ENCODE measurements at places on chromosomes 2 and 18.

GRCh38 chr2:210072922-210073509 lies 70.6 kb downstream of the RPE start:
- DNase-seq, result no peak

- no peak for DNase-seq
Measured at GRCh38 chr2:127570282-127571250, 35.1 kb downstream of the MYO7B start.

GRCh38 chr2:144986691-144987090 lies 466.8 kb upstream of the ZEB2 start:
- DNase-seq, result no peak

- no peak for DNase-seq
Measured at GRCh38 chr2:42096869-42097591, 49.2 kb downstream of the PKDCC start.

DNA sequence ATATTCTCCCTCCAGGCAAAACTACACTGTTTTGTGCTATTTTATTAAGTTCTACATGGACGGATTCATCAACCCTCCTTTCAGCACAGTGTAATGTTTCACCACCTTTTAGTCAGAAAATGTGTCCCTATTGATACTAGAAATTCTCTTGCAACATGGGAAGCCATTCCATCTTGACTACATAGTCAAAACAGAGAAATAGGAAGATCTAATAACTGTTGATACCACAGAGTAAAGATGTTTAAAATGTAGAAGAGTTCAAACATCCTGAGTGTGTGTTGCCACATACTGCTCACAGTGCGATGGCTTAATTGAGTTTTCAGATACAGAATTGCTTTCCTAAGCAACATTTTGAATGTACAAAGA lies 492.2 kb upstream of the RAB12 start:
- DNase-seq, result no peak

DNA sequence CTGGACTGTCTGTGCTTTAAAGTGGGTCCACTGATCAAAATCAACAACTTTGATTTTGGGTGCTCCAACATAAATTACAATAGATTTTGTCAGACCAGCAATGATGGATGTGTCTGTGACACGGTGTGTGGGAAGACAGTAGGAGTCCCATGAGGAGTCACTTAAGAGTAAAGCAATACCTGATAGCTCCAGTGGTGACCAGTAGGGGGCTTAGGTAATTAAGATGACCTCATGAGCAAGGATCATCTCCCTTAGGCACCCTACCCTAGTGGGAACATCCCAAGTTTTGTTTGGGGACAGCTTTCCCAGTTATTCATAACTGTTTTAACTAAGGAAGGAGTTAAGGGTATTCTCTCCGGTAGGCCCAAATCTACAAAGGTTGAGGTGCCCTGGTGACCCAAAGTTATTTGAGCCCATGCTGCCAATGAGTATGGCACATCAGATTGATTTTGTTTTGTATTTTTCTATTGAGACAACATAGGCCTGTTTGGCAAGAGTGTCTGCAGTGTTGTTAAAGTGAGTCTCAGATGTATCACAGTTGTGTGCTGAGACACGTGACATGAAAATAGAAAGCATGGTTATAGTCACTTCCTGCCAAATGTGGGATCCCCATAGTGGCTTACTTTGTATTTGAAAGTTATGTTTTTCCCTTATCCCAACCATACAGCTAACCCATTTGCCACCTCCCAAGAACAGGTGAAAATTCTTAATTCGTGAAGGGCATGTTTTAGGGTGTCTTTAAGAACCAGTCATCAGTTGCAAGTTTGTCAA lies 1337.6 kb upstream of the SLC39A10 start:
- DNase-seq, result no peak

DNA sequence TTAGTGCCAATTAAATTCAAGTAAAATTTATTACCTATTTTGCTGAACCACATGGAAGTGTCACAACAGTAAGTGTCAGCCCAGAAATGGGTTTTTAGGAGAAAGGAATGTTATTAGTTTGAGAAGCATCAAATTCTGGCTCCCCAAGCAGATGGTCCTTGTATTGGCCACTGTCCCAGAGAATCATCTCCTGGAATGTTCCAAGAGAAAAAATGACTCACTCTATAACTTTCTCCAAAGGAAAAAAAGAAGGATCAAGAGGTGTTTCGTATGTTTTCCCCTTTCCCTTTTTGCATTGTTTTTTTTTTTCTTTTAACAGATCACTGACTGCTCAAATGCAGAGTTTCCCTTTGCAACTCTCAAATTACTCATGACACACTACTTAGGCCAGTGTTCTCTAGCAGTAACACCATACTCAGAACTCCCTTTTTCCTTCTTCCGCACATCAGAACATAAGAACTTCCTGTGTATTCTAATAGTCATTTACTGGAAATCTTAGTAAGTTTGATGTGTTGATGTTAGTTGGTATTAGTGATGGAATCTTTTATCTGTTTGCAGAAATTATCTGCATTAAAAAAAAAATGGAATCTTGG lies 390.3 kb downstream of the GPD2 start:
- no peak for DNase-seq

GRCh38 chr2:37244017-37244416 lies 12.6 kb downstream of the NDUFAF7 start:
- no peak for DNase-seq

- no peak for DNase-seq
Measured at GRCh38 chr18:12406371-12407111, 1.2 kb upstream of the PRELID3A start.

- DNase-seq, result no peak
Measured at GRCh38 chr18:9321736-9322135, 12.8 kb upstream of the TWSG1 start.

DNA sequence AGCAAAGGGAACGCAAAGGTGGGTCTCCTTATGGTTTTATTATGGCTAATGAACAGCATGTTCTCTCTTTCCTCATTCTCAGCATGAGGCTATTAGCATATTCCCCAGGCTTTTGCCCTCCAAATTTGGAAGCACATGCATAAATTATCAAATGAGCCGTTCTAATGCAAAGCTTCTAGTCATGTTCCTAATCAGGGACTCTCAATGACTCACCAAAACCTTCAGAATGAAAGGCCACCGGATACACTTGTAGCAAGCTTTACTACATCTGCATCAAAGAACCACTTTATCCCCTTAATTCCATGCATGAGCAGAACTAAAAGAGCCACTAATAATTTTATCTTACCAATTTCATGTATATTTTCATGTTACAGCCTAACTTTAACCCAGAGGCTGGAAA lies 310.5 kb downstream of the LRATD1 start:
- DNase-seq, result no peak

DNA sequence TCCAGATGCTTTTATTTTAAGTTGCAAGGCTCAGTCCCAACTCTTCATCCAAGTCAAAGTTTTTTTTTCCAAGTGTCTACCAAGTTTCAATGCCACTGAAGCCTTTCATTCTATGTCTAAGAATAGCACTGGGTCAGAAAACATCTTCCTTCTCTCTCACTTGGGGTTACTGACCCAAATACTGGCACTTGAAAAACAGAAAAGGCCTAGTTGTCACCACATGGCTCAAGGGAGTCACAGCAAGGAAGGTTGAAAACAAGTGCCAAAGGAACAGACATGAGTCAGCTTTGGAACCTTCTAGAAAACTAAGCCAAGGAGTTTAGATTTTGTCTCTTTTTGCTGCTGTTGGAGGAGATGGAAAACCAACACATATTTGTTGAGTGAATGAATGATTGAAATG lies 146.5 kb downstream of the COPS8 start:
- DNase-seq, result no peak

DNA sequence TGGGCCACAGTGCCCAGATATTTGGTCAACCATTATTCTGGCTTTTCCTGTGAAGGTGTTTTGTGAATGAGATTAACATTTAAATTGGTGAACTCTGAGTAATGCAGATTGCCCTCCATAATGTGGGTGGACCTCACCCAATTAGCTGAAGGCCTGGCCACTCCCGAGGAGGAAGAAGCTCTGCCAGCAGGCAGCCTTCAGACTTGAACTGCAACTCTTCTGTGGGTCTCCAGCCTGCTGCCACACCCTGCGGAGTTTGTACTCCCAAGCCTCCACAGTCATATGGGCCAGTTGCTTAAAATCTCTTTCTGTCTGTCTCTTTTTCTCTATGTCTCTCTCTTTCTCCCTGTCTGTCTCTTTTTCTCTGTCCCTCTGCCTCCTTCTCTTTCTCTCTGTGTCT lies 262.7 kb downstream of the MYCN start:
- no peak for DNase-seq

DNA sequence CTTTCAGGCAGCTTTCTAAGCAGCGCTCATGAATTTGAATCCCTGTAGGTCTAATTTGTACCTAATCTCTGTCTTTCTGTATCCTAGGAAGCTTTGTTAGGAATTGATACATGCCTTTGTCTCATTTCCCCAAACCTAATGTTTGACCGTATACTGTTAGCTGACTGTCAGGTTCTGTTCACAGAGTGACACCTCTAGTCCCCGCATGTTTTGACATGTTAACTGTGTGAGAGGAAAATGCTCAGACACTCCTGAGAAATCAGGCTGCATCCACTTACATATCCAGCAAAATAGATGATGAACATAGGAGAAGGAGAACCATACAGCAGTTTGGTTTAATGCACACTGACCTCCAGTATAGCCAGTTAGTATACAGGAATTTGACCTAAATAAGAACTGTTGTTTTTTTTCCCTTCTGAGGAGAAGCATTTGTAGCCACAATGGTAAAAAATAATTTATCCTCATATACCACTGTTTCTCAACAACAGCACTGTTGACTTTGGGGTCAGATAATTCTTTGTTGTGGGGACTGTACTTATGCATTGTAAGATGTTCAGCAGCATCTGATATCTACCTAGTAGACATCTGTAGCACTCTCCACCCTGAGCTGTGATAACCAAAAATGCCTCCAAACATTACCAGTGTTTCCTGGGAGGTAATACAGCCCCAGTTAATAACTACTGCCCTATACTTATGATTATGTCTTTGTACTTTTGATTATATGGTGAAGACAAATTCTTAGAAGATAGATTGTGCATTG lies 130.9 kb downstream of the NCOA1 start:
- no peak for DNase-seq

GRCh38 chr2:74576211-74576862 lies 21.8 kb downstream of the DOK1 start:
- no peak for DNase-seq

- no peak for DNase-seq
Measured at GRCh38 chr2:942775-943460, 7.7 kb upstream of the SNTG2 start.

DNA sequence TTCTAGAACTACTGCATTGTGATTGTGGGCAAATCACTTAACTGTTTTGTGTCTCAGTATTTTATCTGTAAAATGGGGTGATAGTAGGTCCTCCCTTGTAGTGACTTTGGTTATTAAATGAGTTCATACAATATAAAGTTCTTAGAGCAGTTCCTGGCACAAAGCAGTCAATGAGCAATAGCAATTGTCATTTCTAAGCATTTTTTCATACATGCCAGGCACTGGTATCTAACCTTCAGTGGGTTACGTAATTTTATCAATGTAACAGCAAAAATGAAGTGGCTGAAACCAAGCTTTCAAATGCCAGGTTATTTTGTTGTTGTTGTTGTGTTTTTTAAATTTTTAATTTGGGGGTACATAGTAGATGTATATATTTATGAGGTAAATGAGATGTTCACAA lies 401.9 kb downstream of the MEIS1 start:
- no peak for DNase-seq

DNA sequence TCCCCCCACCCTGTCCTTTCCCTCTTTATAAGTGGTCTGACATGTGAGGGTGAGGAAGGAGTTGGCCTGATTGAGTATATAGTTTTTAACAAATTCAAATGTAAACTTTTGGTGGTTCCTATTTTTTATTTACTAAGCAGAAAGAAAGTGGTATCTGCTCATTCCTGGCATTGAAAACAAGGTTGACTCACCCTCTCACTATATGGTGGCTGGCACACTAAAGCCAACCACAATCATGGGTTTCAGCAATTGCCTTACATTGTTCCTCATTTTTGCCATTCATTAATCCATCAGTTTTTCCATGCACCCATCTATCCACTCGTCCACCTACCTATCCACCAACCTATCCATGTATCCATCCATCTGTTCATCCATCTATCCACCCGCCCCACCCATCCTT lies 75.4 kb upstream of the IGFBP5 start:
- no peak for DNase-seq

- no peak for DNase-seq
Measured at GRCh38 chr2:1610096-1610485, 134.2 kb downstream of the PXDN start.

DNA sequence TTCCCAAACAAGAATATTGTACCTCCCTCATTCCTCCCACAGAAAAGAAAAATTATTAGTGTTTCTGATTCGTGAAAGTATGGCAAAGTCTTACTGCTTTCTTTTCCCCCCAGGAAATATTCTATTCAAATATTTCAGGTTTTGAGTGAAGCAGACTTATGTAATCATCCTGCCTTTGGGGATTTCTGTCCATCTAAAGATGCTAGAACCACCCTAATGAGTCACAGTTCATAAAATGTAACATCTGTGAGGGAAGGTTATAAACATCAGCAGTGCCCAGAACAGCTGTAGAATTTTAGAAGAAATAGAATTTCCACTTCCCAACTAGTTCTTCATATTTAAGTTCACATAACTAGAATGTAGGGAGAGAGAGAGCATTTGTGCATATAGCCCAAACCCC lies 39.0 kb downstream of the EEF1B2 start:
- no peak for DNase-seq

GRCh38 chr2:100853909-100854810 lies 34.2 kb downstream of the NPAS2 start:
- DNase-seq, result no peak

DNA sequence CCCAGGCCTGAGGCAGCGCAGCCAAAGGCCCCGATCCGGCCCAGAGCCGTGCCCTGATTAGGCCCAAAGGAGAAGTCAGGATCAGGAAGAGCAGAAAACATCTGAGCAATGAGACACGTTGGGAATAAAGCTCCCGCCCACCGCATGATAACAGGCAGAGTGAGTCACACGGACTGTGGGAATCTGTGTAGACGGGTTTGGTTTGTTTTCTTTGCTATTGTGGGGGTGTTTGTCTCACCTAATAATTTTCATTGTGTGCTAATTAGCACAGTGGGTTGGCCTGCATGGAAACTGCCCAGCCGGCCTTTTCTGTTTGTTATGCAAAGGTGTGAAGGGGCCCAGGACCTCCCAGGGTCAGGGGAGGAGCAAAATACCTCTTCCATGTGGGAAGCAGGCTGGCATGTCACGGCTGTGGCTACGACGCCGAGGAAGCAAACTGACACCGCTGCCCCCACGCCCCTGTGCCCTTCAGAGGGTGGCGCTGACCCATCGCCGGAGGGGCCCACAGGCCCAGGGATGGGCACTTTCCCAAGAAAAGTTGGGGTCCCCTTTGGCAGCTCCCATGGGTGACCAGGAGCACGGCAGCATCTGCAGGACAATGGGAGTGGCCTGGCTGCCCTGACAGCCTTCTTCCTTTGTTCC lies 68.4 kb upstream of the CTDP1 start:
- DNase-seq, result no peak

- DNase-seq, result no peak
Measured at GRCh38 chr2:179435000-179435399, 170.4 kb upstream of the SESTD1 start.
